ENCODE measurements at places on chromosomes 11 and 22.

- no peak for DNase-seq
Observed at GRCh38 chr11:17004486-17005148, 9.6 kb downstream of the PLEKHA7 start.

GRCh38 chr11:1053121-1053901 is 16.8 kb upstream of the MUC6 start:
- no peak for DNase-seq

DNA sequence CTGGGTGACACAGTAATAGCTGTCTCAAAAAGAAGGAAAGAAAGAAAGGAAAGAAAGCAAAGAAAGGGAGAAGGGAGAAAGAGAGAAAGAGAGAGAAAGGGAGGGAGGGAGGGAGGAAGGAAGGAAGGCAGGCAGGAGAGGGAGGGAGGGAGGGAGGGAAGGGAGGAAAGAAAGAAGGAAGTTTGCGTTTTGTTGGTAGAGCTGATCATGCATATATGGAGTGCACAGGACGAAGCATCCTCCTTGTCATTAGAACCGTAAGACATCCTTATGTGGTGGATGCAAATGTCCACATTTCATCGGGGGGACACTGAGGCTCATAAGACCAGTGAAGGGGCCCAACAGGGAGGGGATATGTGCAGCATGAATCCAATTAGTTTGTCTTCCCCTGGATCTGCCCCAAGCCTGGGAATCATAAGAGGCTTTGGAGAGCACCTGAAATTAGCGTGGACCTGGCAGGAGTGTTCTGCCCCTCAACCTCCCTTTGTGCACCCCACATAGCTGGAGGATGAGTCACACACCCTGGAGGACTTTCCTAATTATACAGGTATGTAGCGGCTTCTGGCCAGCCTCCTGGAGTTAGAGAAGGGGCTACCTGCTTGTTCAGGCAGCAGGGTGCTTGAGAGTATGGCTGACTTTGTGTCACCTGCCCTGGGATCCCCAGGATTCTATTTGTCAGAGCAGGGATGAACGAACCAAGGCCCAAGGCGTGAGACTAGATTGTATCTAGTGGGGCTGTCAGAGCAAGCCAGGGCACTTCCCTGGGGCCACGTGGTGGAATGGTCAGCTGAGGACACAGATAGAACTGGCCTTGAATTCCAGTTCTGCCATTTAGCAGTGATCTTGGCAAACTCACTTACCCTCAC is 119.7 kb upstream of the CD82 start:
- DNase-seq = no peak

DNA sequence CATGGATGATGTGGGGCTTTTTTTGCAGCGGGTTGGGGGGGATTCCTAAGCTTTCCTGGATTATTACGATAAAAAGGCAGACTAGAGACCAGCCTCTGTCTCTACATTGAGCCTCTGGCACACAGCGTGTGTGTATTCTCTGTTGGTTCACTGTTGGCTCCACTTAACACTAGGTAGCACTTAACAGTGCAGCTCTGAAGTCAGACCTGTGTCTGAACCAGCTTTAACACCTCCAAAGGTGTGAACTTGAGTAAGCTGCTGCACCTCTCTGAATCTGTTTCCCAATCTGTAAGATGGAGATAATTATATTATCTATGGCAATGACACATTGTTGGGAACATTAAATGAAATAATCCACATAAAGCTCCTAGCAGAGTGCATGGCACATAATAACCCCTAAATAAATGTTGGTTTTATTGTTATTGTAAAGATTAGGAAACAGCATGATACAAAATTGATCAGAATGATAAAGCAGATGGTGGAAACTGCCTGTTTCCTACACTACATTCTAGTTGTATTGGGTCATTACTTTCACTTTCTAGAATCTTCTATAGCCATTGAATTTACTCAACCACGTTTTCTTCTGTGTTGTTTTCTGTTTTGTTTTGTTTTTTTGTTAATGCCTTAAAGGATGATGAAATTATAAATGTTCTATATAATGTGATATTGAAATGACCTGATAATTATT is 108.4 kb downstream of the ARL14EP start:
- DNase-seq = no peak

- DNase-seq = no peak
Observed at GRCh38 chr11:134252346-134253187, 585 bp downstream of the THYN1 start.

Measured in stimulated activated CD8-positive, alpha-beta memory T cell treated with anti-CD3 and anti-CD28 coated beads, Interleukin-7, amount 100 ng/mL, for 4 hours (primary cell).